Activated CD4-positive, alpha-beta memory T cell treated with anti-CD3 and anti-CD28 coated beads for 36 hours (primary cell): ENCODE measurements at places on chromosomes 2 and 18. TPM values are rescaled to one million over a fixed set of nuclear protein-coding genes. Genes with fewer than 3 reads are reported as not detected.

DNA sequence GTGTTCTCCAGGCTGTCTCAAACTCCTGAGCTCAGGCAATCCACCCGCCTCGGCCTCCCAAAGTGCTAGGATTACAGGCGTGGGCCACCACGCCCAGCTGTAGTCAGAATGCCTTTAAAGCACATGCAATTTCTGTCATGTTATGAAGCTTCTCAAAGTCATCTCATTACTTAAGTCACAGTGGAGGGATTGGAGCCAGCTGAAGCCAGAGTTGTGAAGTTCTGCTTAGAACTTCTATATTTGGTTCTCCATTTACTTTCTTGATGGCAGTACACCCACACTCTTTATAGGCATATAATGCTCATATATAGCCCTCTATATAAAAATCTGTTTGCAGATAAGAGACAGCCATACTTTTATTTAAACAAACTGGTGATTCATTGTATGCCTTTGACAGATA, 68.8 kb upstream of the CWC22 start:
- no peak for DNase-seq

Gene DYSF
- total RNA-seq, result not detected

Gene ASXL2
- total RNA-seq, result 37.8 TPM

Gene CNGA3
- total RNA-seq, result not detected

Gene PPP1R1C
- not detected for total RNA-seq

DNA sequence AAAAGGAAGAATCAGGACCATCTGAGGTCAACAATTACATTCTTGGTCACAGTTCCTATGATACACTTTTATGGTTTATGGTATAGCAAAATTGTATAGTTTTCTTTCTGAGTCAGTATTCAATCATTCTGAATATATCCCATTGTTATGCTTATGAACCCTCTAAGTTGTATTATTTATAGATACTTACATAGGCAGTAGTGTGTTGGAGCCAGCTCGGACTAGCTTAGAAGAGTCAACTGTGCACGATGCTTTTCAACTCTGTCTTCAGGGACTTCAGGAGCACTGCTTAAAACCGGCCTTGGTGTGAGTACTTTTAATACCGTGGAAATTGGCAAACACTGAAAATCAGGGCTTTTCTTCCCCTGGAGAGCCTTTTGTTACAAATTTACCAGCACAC, 215.7 kb downstream of the IKZF2 start:
- no peak for DNase-seq

DNA sequence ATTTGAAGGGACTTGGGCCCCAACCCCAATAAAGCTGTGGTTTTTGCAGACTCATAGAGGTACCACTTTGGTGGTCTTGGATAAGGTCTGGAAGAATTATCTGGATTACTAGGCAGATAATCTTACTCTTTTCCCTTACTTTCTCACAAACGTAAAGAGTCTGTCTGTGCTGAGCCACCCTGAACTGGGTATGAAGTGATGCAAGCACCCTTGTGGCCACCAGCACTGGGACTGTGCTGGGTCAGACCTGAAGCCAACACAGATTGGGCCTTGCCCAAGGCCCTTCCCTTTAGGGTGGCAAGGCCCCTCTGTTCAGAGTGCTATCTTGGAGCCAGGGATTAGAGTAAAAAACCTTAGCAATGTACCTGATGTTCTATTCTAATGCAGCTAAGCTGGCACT, 827.0 kb upstream of the RAB6C start:
- DNase-seq, result no peak

GRCh38 chr18:57771193-57771592, 31.9 kb downstream of the ATP8B1 start:
- DNase-seq, result no peak

Gene FIGN
- total RNA-seq, result not detected

GRCh38 chr18:48656176-48656575, 117.3 kb downstream of the CTIF start:
- DNase-seq, result no peak

DNA sequence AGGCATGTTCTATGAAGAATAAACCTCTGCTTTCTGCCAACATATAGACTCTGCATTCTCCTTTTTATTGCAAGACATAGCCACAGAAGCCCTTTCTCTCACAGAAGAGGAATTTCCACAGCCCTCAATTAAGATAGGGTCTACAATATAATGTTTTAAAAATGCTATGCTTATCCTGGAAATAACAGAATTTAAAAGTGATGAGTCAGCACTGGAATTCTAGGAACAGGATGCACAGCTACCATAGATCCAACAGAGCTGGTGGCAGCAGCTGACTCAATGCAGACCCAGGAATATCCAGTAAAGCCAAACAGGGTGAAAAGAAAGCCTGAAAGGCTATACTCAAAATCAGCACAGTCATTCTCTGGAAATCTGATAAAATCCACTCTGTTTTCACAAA, 866.9 kb downstream of the TRIB2 start:
- no peak for DNase-seq

Gene NCKAP5
- total RNA-seq, result not detected

DNA sequence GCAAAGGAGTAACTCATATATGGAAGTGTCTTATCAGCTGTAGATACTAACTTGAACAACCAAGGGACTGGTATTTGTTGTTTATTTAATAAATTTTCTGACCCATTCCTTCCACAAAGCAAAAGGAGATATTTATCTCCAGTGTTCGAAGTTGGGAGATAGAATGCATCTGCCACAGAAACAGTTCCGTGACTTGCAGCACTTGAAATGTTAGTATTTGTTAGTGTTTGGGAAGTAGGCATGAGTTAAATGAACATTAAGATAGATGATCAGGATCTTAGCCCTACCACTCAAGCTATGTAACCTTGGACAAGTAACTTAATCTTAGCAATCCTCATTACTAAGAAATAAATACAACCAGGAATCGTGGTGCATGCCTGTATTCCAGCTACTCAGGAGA, 12.1 kb upstream of the SULT1C4 start:
- DNase-seq, result no peak

DNA sequence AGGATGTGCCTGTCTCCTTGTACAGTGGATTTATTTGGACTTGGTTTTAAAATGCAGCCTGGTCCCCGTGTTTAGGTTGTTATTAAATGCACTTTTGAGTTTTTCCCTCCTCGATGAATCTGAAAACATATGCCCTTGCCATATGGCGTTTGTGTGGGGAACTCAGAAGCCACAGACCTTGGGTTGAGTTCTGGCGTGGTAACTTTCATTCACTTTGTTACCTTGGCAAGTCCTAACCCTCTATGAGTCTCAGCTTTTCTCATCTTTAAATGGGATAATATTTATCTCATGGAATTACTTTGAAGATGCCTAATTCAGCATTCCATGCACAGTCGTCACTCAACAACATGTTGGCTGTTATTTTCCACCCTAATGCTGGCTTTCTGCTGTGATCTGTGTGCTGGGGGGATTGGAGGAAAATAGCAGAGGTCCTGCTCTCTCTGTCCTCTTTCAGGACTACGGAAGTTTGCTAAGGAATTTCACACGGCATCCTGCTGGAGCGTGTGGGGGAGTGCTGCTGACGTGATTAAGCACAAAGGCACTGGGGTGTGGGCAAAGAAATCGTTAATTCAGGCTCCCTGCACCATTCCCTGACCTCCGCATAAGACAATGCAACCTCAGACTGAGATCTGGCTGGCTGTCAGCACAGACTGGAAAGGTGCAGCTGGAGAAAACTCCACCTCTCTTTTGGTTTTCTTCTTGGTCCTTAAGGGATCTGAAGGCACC, 61.7 kb downstream of the LDLRAD4 start:
- DNase-seq, result no peak

Gene TMEM37
- not detected for total RNA-seq

DNA sequence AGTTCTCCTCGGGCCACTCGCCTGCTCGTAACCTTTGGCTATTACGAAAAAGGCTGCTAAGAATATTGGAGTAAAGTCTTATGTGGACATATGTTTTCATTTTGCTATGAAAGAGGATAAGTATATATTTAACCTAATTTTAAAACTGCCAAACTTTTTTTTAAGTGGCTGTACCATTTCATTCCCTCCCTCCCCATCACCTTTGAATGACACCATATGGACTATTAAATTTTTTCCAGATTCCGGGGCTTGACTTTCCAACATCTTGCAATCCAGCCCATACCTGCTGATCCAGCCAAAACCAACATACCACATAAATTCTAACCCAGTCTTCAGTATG, 31.5 kb downstream of the REEP1 start:
- no peak for DNase-seq

GRCh38 chr2:237310515-237311114, 103.3 kb downstream of the COL6A3 start:
- DNase-seq, result no peak

DNA sequence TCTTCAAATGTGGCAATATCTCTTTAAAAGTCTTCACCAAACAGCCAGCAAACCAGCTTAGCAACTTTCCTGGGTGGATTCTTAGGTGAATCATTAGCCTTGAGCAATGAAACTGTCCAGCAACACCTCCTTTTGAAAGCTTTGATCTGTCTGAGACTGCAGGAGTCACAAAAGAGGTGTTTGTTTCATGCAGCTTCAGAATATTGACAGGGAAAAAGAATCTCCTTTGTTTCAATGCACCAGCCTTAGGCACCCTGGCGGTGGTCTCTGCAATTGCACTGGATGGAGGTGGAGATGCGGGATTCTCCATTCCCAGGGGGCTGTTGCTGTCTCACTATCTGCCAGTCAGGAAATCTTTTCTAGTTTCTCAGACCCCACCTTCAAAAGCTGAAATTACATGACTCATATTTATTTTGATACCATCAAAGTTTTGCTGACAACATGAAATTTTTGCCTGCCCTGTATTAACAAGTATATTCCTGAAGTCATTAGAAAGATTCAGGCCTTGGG, 76.0 kb upstream of the DSG1 start:
- DNase-seq, result no peak

- no peak for DNase-seq
These were observed 304.0 kb downstream of the DYSF start for GRCh38 chr2:71757351-71757750.

Gene ABCG5
- not detected for total RNA-seq

Gene GPR55
- 1.5 TPM for total RNA-seq

- no peak for DNase-seq
These were observed 32.2 kb downstream of the SH3YL1 start for GRCh38 chr2:231521-232185.

- DNase-seq, result no peak
These were observed 157.4 kb downstream of the TAF4B start for GRCh38 chr18:26383454-26384270.

Gene POTEC
- total RNA-seq, result not detected

Gene CDK15
- not detected for total RNA-seq

DNA sequence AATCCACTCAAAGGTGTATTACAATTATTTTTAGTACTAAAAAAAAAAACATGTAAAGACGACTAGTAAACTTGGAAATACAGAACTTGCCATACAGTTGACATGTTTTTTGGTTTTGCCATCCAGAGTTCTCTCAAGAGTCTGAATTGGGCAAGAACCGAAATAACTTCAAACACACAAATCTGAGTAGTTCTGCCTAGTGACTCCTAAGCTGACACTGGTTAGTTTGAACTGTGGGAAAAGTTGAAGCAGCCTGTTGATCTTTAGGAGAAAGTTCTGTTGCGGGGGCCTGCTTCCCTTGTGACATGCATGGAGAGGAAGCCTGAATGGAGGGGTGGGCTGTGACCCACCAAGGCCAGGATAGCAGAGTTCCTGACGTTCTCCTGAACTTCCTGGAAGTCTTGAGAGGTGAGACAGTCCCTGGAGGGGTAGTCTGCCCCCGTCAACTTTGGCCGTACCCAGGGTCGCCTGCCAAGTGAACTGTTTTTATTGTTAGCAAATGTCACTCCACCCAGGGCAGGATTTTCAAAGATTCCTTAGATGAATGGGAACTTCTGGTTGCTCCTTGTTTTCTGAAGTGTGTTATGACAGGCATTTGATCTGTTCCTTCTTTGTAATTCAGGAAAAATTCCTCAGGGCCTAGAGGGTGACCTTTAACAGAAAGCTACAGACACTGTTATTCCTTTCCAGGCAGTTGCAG, 85.6 kb upstream of the SPTBN1 start:
- DNase-seq, result no peak

Gene DYNAP
- total RNA-seq, result not detected

GRCh38 chr2:78465707-78466106, 559.8 kb upstream of the REG3G start:
- no peak for DNase-seq

Gene LCT
- total RNA-seq, result 0.02 TPM

DNA sequence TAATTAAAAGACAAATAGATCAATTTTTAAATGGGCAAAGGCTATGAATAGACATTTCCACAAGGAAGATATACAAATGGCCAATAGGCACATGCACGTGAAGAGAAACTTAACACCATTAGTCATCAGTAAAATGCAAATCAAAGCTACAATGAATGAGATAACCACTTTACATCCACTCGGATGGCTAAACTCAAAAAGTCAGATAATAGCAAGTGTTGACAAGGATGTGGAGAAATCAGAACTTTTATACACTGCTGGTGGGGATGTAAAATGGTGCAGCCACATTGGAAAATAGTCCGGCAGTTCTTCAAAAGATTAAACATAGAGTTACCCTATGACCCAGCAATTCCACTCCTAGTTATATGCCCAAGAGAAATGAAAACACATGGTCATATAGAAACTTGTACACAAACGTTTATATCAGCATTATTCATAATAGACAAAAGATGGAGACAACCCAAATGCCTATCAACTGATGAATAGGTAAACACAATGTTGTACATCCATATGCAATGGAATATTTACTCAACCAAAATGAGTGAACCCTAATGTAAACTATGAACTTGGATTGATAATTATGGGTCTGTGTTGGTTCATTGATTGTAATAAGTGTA, 51.1 kb downstream of the SMAD7 start:
- DNase-seq, result no peak

- DNase-seq, result no peak
These were observed 81.6 kb downstream of the PXDN start for GRCh38 chr2:1662606-1663180.

GRCh38 chr2:233354500-233354924, 218 bp downstream of the DGKD start:
- DNase-seq, result no peak

GRCh38 chr2:109322111-109322510, 193.1 kb downstream of the SH3RF3 start:
- no peak for DNase-seq

- peak; percentile 68 for DNase-seq
These were observed 935 bp upstream of the RAMP1 start for GRCh38 chr2:237858294-237859081.

DNA sequence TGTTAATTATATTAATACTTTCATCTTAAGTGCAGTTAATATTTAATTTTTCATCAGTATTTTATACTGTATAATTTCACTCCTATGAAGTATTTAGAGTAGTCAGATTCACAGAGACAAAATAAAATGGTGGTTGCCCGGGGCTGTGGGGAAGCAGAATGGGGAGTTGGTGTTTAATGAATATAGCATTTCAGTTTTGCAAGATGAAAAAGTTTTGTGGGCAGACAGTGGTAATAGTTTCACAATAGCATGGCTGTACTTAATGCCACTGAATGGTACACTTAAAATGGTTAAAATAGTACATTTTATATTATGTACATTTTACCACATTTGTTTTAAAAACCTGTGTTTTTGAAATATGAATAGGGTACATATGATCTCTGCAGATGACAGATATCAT, 31.2 kb downstream of the CFAP221 start:
- no peak for DNase-seq

Gene DSG1
- not detected for total RNA-seq

GRCh38 chr2:179435566-179435965, 170.9 kb upstream of the SESTD1 start:
- DNase-seq, result no peak

- DNase-seq, result no peak
These were observed 62.8 kb downstream of the LBH start for GRCh38 chr2:30294133-30294532.

Gene PARD6G
- 0.40 TPM for total RNA-seq

Gene FOSL2
- 172 TPM for total RNA-seq
